ENCODE measurements at places on chromosomes 11 and 22.

- DNase-seq: no peak
- H3K36me3 ChIP-seq: no peaks in the 10 kb centered on the region
- H3K27me3 ChIP-seq: no peaks in the 10 kb centered on the region
- H3K4me1 ChIP-seq: peaks cover 14% of the 10 kb centered on the region
- H3K27ac ChIP-seq: no peak overlapping the region
Measured at GRCh38 chr11:33928564-33928963, 36.7 kb upstream of the LMO2 start.

DNA sequence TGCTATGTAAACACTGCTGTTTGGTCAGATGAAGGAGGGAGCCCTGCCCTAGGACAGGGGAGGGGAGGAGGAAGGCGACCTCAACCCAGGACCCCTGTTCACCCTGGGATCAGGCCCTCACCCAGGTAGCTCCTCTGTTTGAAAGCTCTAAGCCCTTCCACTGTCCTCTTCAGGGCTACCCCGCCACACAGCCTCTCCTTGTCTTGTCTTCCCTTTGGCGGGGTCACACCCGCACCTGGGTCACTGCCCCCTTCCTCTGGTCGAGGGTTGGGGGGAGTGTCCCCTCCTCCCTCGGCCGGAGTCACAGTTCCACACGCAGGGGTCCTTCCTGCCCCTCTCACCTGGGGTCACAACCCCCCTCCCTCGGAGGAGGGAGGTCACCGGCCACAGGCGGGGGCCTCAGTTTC is 463 bp upstream of the PTPMT1 start:
- H3K27me3 ChIP-seq: no peaks in the 10 kb centered on the region
- peaks cover 21% of the 10 kb centered on the region for H3K4me1 ChIP-seq
- H3K4me3 ChIP-seq: peak overlapping the region; percentile 97
- peak overlapping the region; percentile 83 for H3K27ac ChIP-seq
- DNase-seq: no peak

GRCh38 chr22:27588268-27588667 is 213.3 kb downstream of the MN1 start:
- no peaks in the 10 kb centered on the region for H3K27me3 ChIP-seq
- H3K4me1 ChIP-seq: no peaks in the 10 kb centered on the region
- no peaks in the 10 kb centered on the region for H3K36me3 ChIP-seq
- no peak for DNase-seq
- H3K27ac ChIP-seq: no peak overlapping the region
- H3K4me3 ChIP-seq: no peak overlapping the region

- H3K27ac ChIP-seq: peak overlapping the region; percentile 79
- H3K4me1 ChIP-seq: peaks cover 21% of the 10 kb centered on the region
- no peaks in the 10 kb centered on the region for H3K27me3 ChIP-seq
- DNase-seq: no peak
- H3K36me3 ChIP-seq: no peaks in the 10 kb centered on the region
- peak overlapping the region; percentile 6 for H3K4me3 ChIP-seq
Measured at GRCh38 chr22:28817919-28818859, 17.8 kb upstream of the XBP1 start.

DNA sequence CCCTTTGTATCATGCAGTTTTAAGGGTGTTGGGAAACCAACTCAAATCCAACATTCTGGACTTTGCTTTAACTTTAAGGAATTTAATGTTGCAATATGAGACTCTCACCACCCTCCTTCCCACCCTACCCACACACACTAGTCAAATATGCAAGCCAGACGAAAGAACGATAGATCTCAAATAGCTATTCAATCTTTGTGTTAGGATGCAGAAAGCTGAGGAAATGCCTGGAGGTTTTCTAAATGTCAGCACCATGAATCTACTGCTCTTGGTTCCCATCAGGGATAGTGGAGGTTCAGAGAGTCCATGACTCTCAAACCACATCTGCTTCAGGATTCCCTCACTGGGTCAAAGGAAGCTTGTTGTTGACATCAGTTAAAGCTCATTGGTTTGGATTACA is 33.7 kb downstream of the EXPH5 start:
- no peak overlapping the region for H3K27ac ChIP-seq
- H3K27me3 ChIP-seq: no peaks in the 10 kb centered on the region
- DNase-seq: no peak
- H3K4me3 ChIP-seq: no peak overlapping the region

DNA sequence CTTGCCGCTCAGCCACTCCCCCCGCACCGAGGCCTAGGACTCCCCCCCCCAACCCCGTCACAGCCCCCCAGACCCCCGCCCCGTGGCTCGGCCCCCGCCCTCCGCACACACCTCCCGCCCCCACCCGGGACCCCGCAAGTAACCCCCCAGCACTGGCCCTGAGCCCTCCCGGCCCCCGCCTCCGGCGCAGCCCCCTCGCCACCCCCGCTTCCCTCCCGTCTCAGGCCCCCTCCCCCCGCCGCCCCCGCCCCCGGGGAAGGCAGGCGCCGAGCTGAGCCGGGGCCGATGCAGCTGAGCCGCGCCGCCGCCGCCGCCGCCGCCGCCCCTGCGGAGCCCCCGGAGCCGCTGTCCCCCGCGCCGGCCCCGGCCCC is 1.5 kb downstream of the SHANK3 start:
- H3K27ac ChIP-seq: no peak overlapping the region
- H3K4me1 ChIP-seq: no peaks in the 10 kb centered on the region
- H3K36me3 ChIP-seq: peaks cover 3% of the 10 kb centered on the region
- no peak for DNase-seq
- peaks cover 12% of the 10 kb centered on the region for H3K27me3 ChIP-seq

DNA sequence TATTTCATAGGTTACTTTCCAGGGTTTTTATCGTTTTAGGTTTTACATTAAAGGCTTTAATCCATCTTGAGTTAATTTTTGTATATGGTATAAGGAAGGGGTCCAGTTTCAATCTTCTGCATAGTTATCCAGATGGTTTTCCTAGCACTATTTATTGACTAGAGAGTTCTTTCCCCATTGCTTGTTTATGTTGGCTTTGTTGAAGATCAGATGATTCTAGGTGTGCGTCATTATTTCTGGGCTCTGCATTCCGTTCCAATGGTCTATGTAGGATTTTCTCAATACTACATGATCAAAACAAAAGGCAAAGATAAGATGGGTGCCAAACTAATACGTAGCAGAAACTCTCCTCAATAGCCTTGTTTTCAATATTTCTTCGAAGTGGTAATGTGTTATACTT is 14.3 kb upstream of the RIC3 start:
- no peaks in the 10 kb centered on the region for H3K36me3 ChIP-seq
- no peak overlapping the region for H3K4me3 ChIP-seq
- no peak for DNase-seq
- H3K27me3 ChIP-seq: no peaks in the 10 kb centered on the region
- no peak overlapping the region for H3K27ac ChIP-seq

DNA sequence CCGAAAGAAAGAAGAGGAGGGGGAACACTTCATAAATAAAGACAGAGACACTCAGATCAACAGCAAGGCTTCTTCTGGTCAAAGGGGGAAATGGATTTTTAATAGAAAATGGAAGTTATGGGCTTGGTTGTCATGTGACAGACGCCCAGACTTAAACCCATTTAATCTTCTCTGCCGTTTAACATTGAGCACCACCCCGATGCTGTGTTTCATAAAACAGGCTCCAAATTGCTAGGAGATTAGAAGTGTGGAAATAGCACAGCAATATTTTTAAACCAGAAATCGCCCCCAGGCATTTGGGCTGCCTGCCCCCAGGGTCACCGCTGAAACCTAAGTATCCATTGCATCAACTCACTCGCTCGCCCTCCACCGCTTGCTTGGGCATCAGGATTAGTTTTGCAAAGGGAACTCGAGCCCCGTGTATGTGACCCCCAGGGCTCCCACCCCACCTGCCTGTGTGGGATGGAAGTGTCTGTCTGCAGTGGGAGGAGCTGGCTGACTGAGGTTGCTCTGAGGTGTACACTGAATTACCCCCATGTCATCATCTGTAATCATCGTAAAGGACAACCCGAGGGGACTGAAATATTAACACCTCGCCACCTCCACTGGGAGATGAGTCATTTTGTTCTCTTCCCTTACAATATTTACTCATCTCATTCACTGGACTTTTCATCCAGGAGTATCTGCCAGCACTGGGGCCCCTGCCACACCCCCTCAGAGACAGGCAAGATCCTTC is 10.7 kb downstream of the DSCAML1 start:
- peaks cover 50% of the 10 kb centered on the region for H3K27me3 ChIP-seq
- H3K4me3 ChIP-seq: no peak overlapping the region
- DNase-seq: no peak
- H3K4me1 ChIP-seq: no peaks in the 10 kb centered on the region

DNA sequence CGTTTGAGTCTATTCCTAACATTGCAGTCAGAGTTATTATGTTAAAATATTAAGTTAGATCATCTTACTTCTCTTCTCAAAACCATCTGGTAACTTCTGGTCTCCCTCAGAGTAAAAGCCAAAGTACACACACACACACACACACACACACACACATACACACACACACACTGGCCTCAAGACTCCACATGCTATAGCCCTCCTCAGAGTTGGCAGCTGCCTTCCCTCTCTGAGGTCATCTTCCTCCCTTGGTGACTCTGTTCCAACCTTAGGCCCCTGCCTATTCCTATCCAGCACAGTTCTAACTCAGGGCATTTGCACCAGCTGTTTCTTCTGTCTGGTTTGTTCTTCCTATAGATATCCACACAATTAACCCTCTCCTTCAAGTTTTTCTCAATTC is 272.0 kb upstream of the SESN3 start:
- no peaks in the 10 kb centered on the region for H3K4me1 ChIP-seq
- no peaks in the 10 kb centered on the region for H3K27me3 ChIP-seq
- H3K4me3 ChIP-seq: no peak overlapping the region

GRCh38 chr11:126561327-126561893 is 205.9 kb downstream of the ST3GAL4 start:
- H3K4me1 ChIP-seq: no peaks in the 10 kb centered on the region
- H3K4me3 ChIP-seq: no peak overlapping the region
- no peak for DNase-seq
- no peaks in the 10 kb centered on the region for H3K36me3 ChIP-seq

DNA sequence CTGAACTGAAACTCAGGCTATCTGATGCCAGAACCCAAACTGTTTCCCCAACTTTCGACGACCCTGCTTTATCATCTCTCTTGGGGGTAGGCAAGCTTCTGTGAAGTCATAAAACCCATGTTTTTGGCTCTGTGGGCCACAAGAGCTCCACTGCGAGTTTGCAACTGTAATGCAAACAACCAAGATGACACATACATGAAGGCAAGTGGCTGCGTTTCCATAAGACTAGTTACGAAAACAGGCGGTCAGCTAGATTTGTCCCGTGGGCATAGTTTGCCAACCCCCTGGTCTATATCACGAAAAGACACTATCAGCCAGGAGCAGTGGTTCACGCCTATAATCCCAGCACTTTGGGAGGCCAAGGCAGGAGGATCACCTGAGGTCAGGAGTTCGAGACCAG is 37.5 kb downstream of the TPST2 start:
- H3K4me3 ChIP-seq: no peak overlapping the region
- peaks cover 75% of the 10 kb centered on the region for H3K4me1 ChIP-seq
- H3K27me3 ChIP-seq: no peaks in the 10 kb centered on the region
- no peak for DNase-seq

Measured in psoas muscle (tissue), 8 donors.